Effector CD8-positive, alpha-beta T cell (primary cell): ENCODE measurements at places on chromosomes 1 and 21.

- DNase-seq: no peak
Measured at GRCh38 chr1:58824753-58825389, 41.0 kb upstream of the JUN start.

- DNase-seq: no peak
Measured at GRCh38 chr1:177802304-177802703, 167.6 kb downstream of the SEC16B start.

GRCh38 chr1:24484199-24484598, 18.4 kb upstream of the RCAN3 start:
- DNase-seq: no peak

DNA sequence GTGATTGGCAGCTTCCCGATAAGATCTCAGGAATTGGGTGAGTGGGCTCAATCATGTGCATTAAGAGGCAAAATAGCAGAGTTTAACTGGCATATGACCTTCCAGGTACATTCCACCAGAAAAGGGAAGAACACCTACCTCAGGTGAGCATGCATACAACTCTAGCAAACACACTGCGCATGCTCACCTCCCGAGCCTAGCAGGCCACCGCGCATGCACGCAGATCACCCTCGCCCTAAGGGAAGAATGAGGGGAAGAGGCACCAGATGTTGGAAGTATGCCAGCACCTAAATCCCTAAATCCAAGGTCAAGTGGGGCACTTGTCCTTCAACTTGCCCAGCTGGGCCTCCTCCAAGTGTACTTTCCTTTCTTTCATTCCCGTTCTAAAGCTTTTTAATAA, 23.6 kb upstream of the CBR3 start:
- DNase-seq: no peak

- no peak for DNase-seq
Measured at GRCh38 chr1:14228677-14229076, 369.8 kb upstream of the KAZN start.

GRCh38 chr1:205107327-205107726, 14.5 kb downstream of the RBBP5 start:
- DNase-seq: no peak

DNA sequence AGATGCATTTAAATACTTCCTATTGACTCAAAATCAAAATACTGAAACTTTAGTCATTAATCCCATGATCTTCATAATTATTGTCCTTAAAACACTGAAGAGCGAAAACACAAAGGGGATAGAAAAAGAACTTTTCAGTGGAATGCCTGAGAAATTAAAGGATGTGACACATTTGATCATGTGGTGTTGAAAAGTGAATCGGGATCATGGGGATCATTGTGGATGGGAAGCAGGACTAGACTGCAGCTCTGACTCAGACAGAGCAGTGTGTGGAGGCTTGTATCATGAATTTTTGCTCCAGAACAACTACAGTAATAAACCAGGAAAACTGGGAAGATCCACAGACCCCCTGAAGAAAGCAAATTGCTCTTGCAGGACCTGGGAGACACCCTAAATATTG, 161.1 kb upstream of the CXADR start:
- DNase-seq: no peak
